NCI-H510A treated with DMSO at 0.1 percent for 48 hours (cell line): ENCODE measurements at places on chromosomes 3 and 15.

DNA sequence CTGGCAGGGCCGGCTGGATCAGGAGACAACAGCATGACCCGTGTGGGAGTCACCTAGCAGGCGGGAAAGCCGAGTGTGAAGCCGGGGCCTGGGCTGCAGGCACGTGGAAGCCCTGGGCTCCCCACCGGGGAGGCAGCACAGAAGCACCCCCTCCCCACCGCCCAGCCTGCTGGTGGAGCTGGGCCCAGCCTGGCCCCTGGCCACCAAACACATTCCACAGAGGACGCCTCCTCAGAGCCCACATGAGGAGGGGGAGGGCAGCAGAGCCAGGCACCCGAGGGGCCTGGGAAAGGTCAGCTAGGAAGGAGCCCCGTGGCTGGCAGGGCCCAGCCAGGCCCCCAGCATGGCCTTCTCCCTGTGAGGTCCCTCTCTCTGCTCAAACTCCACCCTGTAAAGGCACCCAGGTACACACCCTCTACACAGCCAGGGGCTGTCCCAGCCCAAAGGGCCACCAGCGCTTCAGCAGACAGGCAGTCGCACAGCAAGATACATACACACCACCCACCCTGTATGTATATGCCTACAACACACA lies 4.5 kb downstream of the PLXNB1 start:
- DNase-seq = no peak

GRCh38 chr15:91308199-91308598 lies 208.1 kb downstream of the SV2B start:
- no peak for DNase-seq

GRCh38 chr3:173785004-173785403 lies 387.5 kb downstream of the NLGN1 start:
- DNase-seq = no peak

DNA sequence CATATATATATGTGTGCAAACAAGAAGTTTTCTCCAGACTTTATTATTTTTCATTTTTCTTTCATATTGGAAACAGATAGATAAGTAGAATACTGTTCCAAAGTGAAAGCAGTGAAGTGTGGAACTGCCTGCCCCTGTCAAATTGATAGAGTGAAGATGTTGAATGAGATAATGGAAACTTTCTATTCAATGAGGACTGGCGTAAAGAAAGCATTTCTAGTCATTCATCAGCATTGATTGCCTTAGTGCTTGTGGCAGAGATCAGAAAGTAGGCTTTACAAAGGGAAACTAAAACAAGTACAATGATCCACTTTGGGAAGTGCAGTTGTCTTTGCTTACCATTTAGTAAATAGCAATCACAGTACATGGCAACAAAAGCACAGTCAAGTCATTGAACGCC lies 300.0 kb downstream of the CADM2 start:
- DNase-seq = no peak

- DNase-seq = no peak
These were observed 19.2 kb downstream of the PXK start for GRCh38 chr3:58351920-58352319.

- DNase-seq = no peak
These were observed 41.4 kb downstream of the SACM1L start for GRCh38 chr3:45730409-45731154.

- DNase-seq = no peak
These were observed 8.6 kb downstream of the SEMA6D start for GRCh38 chr15:47725906-47726305.

DNA sequence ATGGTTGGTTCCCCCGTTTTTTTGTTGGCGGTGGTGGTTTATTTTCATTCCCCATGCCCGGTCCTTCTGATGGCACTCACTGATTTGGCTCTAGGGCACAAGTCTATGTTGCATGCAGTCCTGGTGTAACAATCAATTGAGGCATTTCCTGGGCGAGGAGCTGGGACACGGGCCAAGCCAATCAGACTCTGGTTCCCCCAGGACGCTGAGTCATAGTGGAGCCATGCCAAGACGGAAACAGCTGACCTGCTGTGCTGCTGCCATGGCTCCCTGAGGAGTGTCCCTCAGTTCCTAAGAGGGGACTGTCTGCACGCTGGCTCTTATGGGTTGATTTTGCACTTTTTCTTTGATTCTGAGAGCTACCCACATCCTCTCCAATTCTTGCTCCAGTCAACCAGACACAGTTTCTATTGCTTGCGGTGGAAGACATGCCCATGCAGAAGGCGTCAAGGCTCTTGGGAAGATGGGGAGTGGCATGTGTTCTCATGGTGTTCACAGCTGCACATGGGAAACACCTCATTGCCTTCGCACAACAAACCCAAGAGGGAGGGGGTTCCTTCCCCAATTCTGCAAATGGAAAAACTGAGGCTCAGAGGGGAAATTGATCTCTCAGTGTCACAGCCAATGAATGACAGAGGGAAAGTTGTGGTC lies 28.3 kb upstream of the ALDH1L1 start:
- DNase-seq = no peak

DNA sequence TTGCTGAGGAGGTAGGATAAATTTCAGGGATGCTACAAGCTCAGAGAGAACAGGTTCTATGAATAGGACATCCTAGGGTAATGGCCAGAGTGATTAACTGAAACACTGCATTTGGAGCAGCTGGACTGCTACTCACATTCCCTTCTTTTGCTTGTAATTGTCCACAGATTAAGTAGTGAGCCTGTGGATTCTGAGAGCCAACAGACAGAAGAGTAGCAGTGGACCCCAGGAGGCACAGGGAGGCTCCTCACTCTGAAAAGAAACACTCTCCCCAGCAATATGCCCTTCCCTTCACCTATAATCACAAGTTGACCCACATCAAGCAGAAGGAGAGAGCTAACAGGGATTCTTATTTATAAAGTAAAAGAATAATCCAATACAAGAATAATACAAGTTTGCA lies 10.6 kb upstream of the RFX7 start:
- no peak for DNase-seq

DNA sequence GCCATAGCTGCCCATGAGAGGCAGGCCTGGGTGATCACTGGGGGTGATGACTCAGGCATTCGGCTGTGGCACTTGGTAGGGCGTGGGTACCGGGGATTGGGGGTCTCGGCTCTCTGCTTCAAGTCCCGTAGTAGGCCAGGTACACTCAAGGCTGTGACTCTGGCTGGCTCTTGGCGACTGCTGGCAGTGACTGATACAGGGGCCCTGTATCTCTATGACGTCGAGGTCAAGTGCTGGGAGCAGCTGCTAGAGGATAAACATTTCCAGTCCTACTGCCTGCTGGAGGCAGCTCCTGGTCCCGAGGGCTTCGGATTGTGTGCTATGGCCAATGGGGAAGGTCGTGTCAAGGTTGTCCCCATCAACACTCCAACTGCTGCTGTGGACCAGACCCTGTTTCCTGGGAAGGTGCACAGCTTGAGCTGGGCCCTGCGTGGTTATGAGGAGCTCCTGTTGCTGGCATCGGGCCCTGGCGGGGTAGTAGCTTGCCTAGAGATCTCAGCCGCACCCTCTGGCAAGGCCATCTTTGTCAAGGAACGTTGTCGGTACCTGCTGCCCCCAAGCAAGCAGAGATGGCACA lies 5.3 kb downstream of the WDR6 start:
- no peak for DNase-seq
